ENCODE measurements at places on chromosomes 6 and 20.

- no peak for DNase-seq
Observed at GRCh38 chr6:113481458-113481857, 375.7 kb upstream of the MARCKS start.

GRCh38 chr6:157143171-157143889 lies 180.0 kb downstream of the TMEM242 start:
- no peak for DNase-seq

GRCh38 chr20:61956396-61957342 lies 109.0 kb downstream of the TAF4 start:
- no peak for DNase-seq

GRCh38 chr6:23448281-23448680 lies 677.7 kb upstream of the NRSN1 start:
- DNase-seq = no peak

DNA sequence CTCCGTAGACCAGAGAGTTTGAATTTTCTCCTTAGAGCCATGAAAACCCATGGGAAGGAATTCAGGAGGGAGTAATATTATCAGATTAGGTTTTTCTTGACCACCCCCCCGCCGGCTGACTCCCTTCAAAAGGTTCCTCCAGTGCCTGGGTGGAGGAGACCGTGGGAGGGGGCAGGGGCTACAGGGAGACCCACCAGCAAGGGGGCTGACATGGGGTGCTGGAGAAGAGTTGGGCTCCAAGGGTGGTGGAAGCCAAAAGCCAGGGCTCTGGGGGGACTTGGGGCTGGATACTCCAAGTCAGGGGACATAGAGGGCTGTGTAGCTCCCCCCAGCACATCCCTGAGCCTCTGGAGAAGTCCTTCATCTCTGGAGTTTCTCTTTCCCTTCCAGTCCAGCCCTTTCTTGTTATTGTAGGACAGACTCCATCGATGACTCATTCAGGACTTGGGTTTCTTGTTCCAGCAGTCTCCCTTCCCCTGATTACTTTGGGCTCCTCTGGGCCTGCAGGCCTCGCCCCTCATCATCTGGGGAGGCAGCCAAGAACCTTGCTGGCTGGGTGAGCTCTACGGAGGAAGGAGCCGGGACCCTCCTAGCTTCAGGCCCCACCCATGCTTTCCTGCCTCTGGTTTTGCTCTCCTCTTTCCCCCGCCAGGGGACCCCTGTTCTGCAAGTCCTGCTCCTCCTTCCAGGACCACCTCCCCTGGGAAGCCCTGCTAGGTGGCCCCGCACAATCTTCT lies 10.5 kb upstream of the KIAA1755 start:
- no peak for DNase-seq

DNA sequence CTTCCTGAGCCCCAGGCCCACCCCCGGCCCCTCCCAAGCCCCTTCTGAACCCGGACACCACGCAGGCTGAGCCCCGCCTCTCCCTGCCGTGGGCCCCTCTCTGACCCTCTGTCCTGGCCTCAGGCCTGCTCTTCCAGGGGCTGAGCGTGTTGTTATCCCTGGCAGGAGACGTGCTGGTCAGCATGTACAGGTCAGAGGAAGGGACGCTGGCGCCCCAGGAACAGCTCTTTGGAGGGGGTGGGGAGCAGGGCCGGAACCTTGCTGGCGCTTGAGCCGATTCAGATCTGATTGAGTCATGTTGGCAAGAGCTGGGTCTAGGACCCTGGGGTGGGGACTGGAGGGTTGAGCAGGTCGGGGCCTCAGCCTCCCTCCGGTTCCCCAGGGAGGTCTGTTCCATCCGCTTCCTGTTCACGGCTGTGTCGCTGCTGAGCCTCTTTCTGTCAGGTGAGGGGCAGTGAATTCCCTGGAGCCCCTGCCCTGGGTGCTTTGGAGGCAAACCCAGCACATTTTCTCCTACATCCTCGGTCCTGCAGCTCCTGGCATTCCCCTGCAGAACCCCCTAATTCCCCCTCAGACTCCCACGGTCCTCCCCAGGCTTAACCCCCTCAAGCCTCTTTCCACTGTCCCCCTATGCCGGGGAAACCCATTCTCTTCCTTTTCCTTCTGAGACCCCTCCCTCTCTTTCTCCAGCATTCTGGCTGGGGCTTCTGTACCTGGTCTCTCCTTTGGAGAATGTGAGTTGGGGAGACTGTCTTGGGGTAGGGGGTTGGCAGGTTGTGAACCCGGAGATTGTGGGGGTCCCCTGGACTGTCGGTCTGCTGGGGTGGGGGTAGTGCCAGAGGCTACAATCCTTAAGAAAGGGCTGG lies 2.0 kb downstream of the SPAG4 start:
- DNase-seq = peak; percentile 18

DNA sequence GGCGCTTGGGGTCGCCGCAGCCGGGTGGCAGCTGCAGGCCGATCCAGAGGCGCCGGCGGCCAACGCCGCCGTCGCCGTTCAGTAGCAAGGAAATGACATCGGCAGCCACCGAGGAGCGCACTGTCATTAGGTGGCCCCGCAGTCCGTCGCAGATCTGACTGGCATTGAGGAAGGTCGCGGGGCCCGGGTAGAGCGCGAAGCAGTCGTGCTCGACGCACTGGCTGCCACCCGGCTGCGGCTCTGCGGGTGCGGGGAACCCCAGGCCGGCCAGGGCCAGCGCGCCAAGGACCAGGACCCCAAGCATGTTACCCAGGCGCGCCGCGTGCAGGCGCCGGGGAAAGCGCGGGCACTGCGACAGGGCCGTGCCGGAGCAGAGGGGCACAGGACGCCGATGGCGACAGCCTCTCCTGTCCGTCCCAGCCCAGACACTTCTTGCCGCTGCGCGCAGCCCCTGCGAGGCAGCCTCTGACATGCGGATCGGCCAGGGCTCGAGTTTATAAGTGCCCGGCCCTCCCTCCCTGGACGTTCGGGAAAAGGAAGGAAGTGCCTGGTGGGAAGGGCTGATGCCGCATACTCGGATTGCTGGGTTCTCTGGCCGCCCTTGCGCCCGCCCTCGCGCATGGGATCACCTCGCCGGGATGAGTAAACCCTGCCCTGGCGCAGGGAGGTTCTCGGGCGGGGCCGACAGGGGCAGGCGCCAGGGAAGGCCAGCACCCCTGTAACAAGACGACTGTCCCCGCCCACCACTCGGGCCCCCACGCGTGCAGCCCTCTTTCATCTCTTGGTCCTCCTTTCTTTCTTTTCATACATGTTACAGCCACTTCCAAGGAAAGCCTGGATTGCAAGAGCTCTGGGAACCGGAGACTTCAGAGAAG lies at the start of gene THBD:
THBD (minus strand) TSS at position 472 of the 875 bp plus-strand sequence; CDS start at position 304, 168 bp downstream.
- no peak for DNase-seq

Data from effector CD8-positive, alpha-beta T cell (primary cell).